ENCODE measurements at places on chromosomes 1 and 21.

- DNase-seq: no peak
Observed at GRCh38 chr1:233656032-233656635, 42.2 kb downstream of the KCNK1 start.

GRCh38 chr1:86502721-86503405, 34.1 kb downstream of the CLCA1 start:
- DNase-seq: no peak

GRCh38 chr1:57406428-57406970, 17.4 kb downstream of the DAB1 start:
- DNase-seq: no peak

GRCh38 chr1:29519788-29520110, 283.4 kb downstream of the PTPRU start:
- DNase-seq: no peak

GRCh38 chr1:54353959-54354358, 52.2 kb downstream of the SSBP3 start:
- DNase-seq: peak; percentile 43

DNA sequence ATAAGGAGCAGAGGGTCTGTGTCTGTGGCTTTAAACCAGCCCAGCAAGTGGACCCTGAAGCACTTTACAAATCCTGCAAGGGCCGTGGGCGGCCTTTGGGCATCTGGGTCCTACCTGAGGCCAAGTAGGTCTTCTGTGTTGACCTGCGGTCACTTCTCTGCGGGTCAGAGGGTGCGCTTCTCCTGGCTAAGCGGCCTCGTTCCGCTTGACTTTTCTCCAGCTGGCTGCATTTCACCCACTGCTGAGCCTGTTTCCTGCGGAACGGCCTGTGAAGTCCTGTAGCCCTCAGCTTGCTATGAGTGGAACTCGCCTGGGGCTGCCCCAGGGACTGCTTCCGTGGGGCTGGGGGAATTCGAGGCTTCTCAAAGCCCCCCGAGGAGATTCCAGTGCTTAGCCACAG, 43.3 kb downstream of the SLC37A1 start:
- peak; percentile 76 for DNase-seq

DNA sequence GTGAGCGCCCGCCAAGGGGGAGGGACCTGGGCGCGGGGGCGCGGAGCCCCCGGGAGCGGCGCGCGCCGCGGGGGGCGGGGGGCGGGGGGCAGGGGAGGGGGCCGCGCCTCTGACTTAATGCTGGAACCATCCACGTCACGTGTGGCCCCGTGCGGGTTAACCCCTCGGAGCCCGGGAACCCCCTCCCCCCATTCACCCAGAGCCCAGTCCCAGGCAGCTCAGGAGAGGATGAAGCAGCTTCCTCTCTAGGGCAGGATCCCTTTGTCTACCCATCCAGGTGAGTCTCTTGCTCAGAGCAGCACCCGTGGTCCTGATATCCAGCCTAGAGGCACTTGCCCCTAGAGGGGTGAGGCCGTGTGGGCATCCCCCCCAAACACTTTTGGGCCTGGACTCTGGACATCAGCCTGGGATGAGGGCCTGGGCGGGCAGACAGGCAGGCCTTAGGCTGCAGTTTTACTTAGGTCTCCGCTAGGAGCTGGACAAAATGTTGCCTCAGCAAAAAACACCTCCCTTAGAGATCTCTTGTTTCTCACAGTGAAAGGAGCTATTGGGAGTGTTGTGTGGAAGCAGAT, at the start of gene ALX3:
ALX3 (minus strand) TSS at position 2 of the 572 bp plus-strand sequence. CDS start 60 bp downstream, outside the sequence.
- no peak for DNase-seq

DNA sequence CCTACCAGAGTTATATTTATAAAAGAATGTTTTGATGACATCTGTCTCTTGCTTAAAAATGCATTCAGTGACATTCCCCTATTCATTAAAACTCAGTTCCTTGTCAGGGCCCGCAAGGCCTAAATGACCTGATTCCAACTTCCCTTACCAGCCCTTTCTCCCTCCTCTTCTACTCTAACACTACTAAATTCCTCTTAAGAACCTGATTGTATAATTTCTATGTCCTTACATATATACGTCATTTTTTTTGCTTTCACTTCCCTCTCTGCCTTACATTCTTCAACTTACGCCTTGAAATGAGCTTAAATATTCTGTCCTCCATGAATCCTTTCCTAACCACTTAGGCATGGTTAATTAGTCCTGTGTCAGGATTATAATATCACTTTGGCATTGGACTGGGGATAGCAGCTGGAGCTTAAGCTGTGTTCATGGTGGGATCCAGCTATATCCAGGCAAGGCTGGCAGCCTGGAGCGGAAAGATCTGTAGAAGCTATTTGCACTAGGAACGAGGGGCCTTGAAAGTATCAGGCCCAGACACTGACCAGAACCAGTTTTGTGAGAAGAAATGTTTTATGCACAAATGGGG, 360.2 kb upstream of the PTBP2 start:
- DNase-seq: no peak
